NCI-H2029 (cell line): ENCODE measurements at places on chromosomes 7 and 10.

DNA sequence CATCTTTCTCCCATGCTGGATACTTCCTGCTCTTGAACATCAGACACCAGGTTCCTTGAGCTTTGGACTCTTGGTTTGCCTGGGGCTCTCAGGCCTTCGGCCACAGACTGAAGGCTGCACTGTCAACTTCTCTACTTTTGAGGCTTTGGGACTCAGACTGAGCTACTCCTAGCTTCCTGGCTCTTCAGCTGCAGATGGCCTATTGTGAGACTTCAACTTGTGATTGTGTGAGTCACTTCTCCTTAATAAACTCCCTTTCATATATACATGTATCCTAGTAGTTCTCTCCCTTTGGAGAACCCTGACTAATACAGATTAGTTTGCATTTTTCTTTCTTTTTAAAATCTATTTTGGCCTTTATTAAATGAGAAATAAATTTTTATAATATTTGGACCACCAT, 276.2 kb upstream of the SEMA3C start:
- DNase-seq: no peak

DNA sequence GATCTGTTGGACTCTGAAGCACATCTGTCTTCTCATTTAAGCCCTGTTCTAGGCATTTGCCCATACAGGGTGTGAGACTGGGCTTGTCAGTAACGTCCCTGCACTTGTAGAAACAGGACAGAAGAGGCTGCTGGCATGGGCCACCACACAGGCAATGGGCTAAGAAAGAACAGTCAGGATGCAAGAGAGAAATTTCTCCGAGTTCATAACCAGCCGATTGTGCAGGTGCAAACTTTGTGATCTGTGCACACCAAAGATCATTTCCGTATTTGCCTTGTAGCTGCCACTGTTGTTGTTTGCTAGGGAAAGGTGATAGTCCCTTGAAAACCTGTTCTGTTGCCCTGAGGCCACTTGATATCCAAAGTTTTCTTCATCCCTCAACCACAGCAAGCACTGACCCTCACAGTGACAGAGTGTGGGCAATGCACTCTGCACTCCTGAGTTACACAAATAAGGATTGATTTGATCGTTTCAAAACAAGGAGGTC, 20.3 kb downstream of the KLF6 start:
- no peak for DNase-seq

- DNase-seq: no peak
These were observed 23.1 kb downstream of the GBX1 start for GRCh38 chr7:151144387-151144786.

DNA sequence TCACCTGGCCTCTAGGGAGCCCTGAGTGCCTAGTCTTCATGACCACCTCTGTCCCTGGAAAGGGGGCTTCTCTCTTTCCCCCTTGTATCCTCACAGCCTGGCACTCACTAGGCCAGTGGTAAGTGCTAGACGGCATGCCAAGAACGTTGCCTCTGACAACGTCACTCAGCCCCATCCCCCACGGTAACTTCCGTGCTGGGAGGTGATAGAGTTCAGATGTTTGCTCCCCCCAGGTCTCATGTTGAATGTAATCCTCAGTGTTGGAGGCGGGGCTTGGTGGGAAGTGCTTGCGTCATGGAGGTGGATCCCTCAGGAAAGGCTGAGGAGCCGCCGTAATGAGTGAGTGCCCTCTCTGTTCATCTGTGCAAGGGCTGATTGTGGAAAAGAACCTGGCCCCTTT, 343.3 kb upstream of the MKI67 start:
- no peak for DNase-seq

GRCh38 chr10:73881221-73881919, 7.0 kb upstream of the CAMK2G start:
- no peak for DNase-seq
